ENCODE measurements at places on chromosomes 5 and 9. TPM values are rescaled to one million over a fixed set of nuclear protein-coding genes. Genes with fewer than 3 reads are reported as not detected.

DNA sequence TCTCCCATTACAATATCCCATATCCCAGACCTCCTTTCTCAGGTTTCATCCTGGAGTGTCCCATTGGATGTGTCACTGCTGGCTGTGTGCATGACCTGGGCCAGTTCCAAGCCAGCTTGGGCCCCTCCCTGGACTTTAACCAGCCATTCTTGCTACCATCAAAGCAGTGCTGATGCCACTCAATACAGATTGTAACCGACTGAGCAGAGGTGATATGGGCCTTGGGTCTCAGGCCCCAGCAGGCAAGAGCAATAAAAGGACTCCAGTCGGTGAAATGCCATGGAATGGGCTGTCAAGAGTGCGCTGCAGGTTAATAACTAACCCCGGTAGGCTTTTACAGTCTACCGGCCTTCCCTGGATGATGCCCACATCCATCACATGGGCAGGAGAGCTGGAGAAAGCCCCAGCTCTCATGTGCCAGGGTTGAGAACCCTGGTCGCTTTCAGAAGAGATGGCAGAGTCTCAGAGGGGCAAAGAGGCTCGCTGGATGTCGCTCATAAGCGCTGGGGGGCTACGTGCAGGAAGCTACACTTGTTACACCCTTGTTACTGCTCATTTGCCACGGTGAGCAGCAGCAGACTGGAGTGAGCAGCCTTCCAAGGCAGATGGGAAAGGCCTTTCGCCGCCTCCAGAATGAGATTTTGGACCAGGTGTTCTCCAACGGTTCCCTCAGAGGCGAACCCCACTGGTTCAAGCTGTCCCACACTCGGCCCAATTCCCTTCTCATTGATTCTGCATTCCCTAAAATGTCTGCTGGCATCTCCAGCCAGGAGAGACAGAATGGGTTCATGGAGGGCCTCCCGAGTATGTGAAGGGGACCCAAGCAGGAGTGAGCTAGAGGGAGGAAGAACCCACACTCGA is 13.2 kb downstream of the EPB41L4B start:
- DNase-seq: no peak

The ERBIN gene
- total RNA-seq: 115 TPM

- DNase-seq: no peak
These were observed 301.4 kb downstream of the TENT4A start for GRCh38 chr5:7014611-7015010.

DNA sequence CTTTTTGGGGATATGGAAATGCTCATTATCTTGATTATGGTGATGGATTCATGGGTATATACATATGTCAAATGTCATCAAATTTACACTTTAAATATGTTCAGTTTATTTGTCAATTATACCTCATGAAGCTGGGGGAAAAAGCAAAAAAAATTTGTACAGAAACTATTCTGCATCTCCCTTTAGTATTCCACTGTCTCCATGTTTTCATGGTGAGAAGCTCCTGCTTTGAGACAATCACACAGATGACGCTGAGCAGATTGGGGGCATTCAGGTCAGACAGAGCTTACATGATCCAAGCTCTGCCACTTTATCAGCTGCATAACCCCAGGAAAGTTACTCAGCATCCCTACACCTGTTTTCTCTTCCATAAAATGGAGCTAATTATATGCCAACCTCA is 101.5 kb downstream of the PLPPR1 start:
- DNase-seq: no peak

The PFN3 gene
- not detected for total RNA-seq
